ENCODE measurements at places on chromosomes 1 and 21. TPM values are rescaled to one million over a fixed set of nuclear protein-coding genes. Genes with fewer than 3 reads are reported as not detected.

PPFIA4 gene
- 22.4 TPM for total RNA-seq

CYP4A22 gene
- total RNA-seq: not detected

GRCh38 chr21:45590246-45590725 is 48.0 kb upstream of the SLC19A1 start:
- no peak overlapping the region for H3K27ac ChIP-seq
- peak; percentile 32 for DNase-seq
- H3K27me3 ChIP-seq: peaks cover 39% of the 10 kb centered on the region
- H3K4me3 ChIP-seq: peak overlapping the region; percentile 32

- peaks cover 7% of the 10 kb centered on the region for H3K4me1 ChIP-seq
- H3K4me3 ChIP-seq: no peak overlapping the region
- H3K27me3 ChIP-seq: no peaks in the 10 kb centered on the region
- peak; percentile 52 for DNase-seq
- no peak overlapping the region for H3K27ac ChIP-seq
- no peaks in the 10 kb centered on the region for H3K36me3 ChIP-seq
Measured at GRCh38 chr1:64624218-64624713, 120.6 kb upstream of the RAVER2 start.

ESPN gene
- 0.22 TPM for total RNA-seq

DNA sequence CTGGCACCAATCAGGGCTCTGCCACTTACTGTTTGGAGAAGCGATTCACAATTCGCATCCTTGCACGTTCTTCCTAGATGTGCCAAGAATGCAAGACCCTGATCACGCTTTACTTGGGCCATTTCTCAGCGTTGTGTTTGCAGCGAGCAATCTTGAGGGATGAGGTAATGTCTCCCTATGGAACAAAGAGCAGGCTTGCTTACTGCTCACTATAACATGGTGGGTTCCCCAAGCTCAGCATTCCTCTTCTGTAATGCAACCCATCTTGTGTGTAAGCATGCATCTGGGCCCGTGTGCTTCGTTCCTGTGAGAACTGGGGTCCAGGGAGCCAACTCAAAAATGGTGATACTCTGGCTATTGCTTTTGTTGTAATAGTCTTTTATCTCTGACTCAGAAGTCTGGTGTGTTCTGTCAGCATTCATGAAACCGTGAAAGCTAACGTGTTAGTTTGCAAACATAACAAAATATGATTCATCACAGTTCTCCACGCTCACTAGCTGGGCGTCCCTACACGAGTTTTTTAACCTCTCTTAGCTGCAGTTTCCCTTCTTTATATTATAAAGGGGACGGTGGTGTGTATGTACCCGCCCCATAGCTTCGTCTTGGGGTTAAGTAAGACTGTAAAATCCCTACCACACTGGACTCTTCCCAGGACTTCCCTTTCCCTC is 33.3 kb downstream of the DNTTIP2 start:
- H3K27ac ChIP-seq: peak overlapping the region; percentile 99
- DNase-seq: peak; percentile 86
- H3K4me3 ChIP-seq: peak overlapping the region; percentile 85
- no peaks in the 10 kb centered on the region for H3K36me3 ChIP-seq
- peaks cover 13% of the 10 kb centered on the region for H3K4me1 ChIP-seq

DNA sequence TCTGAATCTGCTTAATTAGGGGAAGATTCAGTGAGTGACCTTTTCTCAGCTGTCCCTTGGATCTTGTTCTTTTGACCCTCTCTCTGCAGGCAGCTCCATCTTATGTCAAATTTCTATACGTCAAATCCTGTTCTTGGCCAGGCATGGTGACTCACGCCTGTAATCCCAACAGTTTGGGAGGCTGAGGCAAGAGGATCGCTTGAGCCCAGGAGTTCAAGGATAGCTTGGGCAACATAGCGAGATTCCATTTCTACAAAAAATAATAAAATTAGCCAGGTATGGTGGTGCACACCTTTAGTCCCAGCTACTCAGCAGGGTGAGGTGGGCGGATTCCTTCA is 12.3 kb upstream of the CDC42 start:
- H3K27ac ChIP-seq: peak overlapping the region; percentile 78
- no peak for DNase-seq
- H3K27me3 ChIP-seq: no peaks in the 10 kb centered on the region
- no peaks in the 10 kb centered on the region for H3K36me3 ChIP-seq
- H3K4me1 ChIP-seq: peaks cover 35% of the 10 kb centered on the region
- H3K4me3 ChIP-seq: no peak overlapping the region

PLXNA2 gene
- total RNA-seq: 17.8 TPM

SCAF4 gene
- total RNA-seq: 5.8 TPM

SPRR1B gene
- not detected for total RNA-seq

CELA3B gene
- not detected for total RNA-seq

DNA sequence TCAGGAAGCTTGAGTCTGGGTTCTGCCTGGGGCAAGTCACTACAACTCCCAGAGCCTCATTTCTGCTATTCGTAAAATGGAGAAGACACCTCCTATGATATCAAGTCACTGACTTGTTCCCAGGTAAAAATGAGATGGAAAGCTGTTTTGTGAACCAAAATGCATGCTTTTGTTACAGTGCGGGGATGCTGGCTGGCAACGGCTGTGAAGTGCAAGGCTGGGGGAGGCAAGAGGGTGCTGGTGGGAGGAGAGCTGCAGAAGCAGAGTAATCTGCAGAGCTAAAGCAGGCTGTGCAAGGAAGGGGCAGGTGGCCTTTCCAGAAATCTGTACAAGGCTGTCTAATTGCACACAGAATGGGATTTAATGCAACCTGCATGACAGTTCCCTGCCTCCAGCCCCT is 150.9 kb downstream of the CNIH3 start:
- H3K27ac ChIP-seq: no peak overlapping the region
- H3K36me3 ChIP-seq: no peaks in the 10 kb centered on the region
- no peaks in the 10 kb centered on the region for H3K4me1 ChIP-seq
- DNase-seq: no peak

DNA sequence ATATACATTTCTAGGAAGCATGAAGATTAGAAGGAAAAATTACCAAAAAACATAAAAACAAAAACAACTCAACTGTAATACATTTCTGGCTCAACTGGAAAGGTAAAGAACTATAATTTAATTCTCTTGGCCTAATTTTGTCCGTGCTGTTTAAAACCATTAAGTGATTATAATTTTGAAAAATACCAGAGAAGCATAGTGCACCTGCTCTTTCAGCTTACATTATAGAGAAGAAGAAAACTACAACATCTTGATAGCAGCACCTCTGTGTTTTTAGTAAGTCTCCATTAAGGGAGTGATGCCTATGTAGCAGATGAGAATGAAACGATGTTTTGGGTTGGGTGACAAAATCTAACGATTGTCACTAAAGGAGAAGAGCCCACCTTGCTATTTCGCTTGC is 19.3 kb upstream of the MAN1A2 start:
- H3K27me3 ChIP-seq: no peaks in the 10 kb centered on the region
- DNase-seq: no peak
